ENCODE measurements at places on chromosomes 7 and 10.

GRCh38 chr10:121947343-121948330 lies 19.8 kb upstream of the ATE1 start:
- DNase-seq: no peak

GRCh38 chr10:17290226-17290625 lies 62.2 kb downstream of the VIM start:
- peak; percentile 47 for DNase-seq

GRCh38 chr7:12316925-12317324 lies 86.7 kb downstream of the VWDE start:
- no peak for DNase-seq

DNA sequence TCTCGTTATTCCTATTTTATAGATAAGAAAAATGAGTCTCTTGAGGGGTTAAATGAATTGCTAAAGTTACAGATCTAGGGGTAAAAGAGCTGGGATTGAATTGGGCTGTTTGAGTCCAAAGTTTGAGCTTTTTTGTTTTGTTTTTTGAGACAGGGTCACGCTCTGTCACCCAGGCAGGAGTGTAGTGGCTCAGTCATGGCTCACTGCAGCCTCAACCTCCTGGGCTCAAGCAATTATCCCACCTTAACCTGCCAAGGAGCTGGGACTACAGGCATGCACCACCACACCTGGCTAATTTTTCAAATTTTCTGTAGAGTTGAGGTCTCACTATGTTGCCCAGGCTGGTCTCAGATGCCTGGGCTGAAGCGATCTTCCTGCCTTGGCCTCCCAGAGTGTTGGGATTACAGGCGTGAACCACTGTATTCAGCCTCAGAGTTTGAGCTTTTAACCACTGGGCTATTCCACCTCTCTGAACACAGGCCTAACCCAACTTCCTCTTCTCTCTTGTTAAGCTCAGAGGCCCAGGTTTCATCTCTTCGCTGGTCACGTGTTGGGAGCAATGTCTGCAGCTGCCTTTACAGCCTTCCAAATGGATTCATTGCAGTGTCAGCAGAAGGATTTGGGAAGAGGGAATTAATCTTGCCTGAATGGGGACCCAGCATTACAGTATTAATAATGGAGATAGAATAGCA lies 8.0 kb downstream of the SUFU start:
- no peak for DNase-seq

DNA sequence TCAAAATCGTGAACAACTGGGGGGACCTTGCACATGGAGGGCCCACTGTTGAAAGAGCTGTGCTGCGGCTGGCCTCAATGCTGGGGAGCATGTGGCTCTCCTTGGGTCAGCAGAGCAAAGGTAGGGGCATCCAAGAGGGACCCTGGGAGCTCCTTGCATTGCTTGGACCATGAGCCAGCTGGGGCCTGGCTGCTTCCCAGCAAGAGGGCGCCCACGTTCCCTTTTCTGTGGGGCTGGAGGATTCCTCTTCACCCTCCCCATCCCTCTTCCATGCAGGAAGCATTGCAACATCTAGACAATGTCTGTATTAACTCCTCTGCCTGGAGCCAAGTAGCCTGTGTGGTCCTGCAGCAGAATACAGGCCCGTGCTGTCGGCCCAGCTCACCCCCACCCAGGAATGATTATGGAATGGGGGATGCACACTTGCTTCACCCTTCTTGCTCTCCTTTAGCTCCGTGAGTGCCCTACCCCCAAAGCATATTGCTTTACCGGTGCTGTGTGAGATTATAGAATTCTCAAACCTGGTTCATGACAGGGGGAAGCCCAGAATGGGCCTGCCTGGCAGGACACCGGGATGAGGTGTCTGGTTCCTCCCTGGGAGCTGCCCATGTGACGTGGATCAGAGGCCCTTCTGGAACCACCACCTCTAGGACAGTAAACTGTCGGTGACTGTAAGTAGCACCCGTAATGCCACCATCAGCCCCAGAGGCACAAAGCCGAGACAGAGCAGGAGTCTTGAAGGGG lies 61.9 kb downstream of the SYPL1 start:
- DNase-seq: no peak

- DNase-seq: no peak
Observed at GRCh38 chr10:78389419-78389818, 355.8 kb downstream of the RPS24 start.

- DNase-seq: no peak
Observed at GRCh38 chr7:1512781-1513656, 8.8 kb upstream of the INTS1 start.

- no peak for DNase-seq
Observed at GRCh38 chr7:137609500-137609899, 237.3 kb downstream of the DGKI start.

- no peak for DNase-seq
Observed at GRCh38 chr10:75475460-75476182, 44.2 kb downstream of the LRMDA start.

- no peak for DNase-seq
Observed at GRCh38 chr10:132669208-132669861, 116.6 kb downstream of the NKX6-2 start.

GRCh38 chr10:33086100-33086499 lies 128.1 kb upstream of the ITGB1 start:
- no peak for DNase-seq

DNA sequence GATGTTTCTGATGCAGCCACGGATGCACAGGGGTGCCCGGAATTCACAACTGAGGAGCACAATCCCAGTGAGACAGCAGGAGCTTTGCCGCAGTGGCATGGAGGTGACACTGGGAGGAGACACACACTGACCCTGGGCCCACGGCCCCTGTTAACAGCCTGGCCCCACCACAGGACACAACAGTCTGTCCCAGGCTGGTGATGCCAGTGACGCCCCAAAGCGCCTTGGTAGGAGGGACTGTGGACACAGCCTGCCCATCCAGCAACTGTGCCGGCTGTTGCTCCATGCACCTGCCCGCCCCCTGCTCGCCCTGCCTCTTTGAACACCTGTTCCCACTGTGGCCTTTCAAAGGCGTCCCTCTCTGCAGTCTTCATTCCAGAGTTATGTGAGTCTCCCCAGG lies 49.8 kb downstream of the KLF6 start:
- DNase-seq: no peak

GRCh38 chr10:28794986-28795385 lies 117.7 kb downstream of the BAMBI start:
- no peak for DNase-seq

GRCh38 chr7:70704831-70705346 lies 427.1 kb upstream of the GALNT17 start:
- DNase-seq: no peak

DNA sequence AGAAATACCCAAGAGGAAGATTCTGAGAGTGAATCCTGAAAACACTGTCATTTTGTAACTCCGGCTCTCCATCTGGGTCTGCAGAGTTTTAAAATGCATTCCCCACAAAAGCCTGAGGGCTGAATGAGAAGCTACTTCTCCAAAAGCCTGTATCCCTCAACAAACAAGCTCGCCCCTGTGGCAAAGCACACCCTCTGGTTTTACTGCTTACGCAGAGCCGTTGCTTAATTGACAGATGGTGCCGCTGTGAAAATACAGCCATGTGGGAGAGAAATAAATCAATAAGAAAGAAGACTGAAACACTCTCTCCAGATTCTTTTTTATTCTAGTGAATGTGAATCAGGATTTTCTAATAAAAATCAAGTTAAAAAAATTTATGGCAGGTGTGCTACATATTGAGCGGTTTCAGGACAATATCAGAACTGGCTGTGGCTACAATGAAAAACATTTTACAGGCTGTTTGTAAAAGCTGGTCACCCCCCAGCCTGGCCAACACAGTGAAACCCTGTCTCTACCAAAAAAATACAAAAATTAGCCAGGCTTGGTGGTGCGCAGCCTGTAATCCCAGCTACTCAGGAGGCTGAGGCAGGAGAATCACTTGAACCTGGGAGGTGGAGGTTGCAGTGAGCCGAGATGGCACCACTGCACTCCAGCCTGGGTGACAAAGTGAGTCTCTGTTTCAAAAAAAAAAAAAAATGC lies 32.5 kb downstream of the C7orf33 start:
- no peak for DNase-seq

DNA sequence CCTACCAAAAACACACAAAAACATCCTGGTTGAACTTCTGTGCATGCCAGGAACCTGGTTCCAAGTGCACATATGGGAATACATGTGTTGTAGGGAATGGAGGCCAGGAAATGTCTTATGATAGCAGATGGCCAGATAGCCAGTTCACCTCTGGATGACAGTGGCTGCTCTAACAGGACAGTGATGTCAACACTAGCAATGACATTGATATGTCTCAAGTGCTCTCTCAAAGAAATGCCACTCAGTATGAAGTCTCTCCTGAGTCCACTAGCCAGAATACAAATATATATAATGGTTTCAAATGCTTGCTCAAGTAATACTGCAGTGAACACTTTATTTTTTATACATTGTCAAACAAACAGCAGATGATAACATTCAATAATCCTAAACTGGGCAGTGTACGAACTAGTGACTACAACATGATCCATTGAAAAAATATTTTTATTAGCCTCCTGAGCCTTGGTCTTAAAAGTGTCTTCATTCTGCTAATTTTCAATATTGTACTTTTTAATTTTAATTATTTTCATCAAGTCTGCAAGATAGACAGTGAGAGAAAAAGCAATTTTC lies 26.0 kb upstream of the PCDH15 start:
- DNase-seq: no peak

All from prostate gland (tissue), 2 donors.